ENCODE measurements at places on chromosomes 7 and 10.

DNA sequence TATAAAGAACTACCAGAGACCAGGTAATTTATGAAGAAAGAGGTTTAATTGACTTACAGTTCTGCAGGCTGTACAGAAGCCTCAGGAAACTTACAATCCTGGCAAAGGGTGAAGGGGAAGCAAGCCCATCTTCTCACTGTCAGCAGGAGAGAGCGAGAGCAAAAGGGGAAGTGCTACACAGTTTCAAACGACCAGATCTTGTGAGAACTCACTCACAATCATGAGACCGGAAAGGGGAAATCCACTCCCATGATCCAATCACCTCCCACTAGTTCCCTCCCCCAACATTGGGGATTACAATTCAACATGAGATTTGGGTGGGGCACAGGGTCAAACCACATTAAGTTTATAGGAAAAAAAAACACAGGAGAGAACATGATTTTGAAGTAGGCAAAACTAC lies 222.1 kb upstream of the SHH start:
- no peak for DNase-seq

DNA sequence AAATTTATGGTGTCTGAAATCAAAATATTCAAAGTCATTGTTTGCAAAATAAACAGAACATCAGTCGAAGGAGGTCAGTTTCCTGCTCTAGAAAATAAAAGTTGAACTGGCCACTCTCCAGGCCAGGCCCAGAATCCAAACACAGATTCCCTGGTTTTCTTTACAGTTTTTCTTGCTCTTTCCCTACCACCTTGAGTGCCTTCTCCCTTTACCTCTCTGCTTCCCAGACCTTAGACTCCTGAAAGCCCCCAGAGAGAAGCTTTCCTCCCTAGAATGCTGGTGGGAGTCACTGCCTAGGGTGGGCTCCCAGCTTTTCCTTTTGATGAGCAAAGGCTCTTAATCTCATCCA lies 6.1 kb downstream of the DNTT start:
- no peak for DNase-seq

DNA sequence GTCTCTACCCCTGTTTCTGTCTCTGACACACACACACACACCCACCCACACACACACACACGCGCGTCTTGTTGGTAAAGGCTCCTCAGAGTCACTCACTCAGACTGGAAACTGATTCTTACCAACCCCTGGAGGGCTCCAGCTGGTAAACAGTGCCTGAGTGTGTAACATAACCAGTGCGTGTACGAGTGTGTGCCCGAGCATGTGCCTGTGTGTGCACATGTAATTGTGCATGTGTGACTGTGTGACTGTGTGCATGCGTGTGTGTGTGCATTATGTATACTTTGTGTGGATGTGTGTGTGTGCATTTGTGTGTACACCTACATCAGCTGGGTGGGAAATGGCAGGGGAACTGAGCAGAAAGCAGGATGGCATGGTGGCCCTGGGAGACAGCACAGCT lies 317.1 kb downstream of the WDR37 start:
- no peak for DNase-seq

GRCh38 chr10:86370006-86370585 lies 3.5 kb upstream of the GRID1 start:
- no peak for DNase-seq

DNA sequence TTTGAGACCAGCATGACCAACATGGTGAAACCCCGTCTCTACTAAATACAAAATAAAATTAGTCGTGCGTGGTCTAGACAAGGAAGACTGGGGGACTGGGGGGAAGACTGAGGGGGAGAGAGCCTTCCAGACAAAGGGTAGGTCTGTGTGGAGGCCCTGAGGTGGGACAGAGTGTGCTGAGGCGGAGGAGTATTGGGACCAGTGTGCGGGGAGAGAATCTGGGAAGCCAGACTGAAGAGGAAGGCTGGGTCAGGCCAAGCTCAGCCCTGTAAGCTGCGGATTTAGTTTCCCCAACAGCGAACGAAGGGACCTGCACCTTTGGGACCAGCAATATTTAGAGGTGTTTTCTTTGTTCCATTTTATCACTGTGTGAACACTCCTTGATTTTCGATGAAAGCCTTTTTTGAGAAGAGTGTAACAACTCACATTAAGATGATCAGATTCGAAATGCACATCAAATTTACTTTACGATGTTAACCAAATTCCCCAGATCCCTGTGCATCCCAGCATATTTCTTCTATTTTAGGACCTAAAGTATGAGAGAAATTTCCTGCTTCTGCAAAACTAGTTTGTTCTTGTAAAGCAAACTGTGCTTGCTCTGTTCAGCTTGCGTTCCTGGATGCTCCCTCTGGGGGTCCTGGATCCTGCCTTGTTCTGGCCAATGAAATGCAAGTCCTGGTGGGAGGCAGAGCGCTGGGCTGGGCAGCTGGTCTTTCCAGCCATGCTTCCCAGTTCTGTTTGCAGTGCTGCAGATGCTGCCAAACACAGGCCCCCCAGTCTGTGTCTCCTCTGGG lies 39.4 kb downstream of the PLAU start:
- no peak for DNase-seq

GRCh38 chr10:64733980-64734379 lies 1212.8 kb downstream of the REEP3 start:
- DNase-seq, result no peak

- DNase-seq, result no peak
Measured at GRCh38 chr10:78576276-78576675, 492.5 kb upstream of the ZMIZ1 start.

GRCh38 chr10:82206831-82207230 lies 331.8 kb downstream of the NRG3 start:
- no peak for DNase-seq

DNA sequence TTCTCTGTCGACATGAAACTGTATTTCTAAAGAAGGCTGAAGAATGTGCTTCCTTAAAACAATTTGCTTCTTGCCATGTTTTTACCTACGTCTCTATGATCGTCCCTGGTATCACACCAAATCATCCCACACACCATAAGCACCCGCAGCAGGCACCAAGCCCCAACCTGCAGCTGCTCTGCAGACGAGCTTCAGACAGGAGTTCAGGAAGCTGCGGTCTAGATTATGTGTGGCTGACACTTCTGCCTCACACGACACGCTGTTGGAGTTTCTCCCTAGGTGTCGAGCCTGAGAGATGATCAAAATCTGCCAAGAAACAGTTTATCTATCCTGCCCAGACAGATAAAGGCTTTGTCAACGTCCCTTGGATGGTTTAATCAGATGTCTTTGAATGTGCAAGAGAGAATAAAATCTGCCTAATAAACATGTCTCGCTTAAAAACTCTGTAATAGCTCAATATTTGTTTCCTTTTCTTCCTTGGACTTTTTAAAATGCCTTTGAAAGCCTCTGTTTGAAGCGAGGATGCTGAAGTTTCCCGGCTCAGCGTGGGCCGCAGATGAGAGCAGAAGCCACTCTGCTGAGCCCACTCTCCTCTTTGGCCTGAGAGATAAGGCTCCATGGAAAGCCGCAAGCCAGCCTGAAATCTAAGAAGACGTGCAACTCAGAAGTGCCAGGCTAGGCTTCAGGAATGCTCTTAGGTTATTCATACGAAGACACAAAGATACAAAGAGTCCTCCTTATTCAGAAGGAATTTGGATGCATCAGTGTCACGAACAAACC lies 158.3 kb upstream of the PFKP start:
- no peak for DNase-seq

GRCh38 chr10:69897999-69898398 lies 96.3 kb downstream of the COL13A1 start:
- no peak for DNase-seq

DNA sequence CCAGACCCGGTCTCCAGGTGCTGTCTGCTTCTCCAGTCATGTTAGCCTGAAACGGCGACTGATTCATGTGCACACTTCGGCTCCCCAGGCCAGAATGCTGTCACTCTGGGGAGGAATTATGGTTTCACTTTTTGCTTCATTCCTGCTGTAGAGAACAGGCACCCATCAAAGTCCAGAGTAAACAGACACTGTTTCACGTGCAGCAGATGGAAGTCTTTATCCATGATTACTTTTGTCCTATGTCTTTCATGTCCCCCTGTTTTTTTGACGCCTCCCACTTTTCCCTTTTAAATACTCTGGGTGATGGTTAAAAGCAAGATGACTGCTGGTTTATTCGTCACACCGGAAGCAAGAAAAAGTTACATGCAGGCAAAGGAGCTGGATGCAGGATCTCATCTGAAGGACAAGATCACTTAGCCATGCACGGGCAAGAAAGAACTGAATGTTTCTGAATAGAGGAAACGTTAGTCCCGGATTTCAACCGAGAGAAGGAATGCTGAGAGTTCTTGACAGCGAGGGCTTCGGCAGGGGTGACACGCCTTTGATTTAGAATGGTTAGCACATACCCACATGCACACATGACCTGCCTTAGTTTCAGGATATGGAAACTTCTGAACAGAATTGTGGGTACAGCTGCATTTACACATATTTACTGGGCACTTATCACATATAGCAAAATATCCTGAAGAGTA lies 250.0 kb upstream of the KLF6 start:
- no peak for DNase-seq

DNA sequence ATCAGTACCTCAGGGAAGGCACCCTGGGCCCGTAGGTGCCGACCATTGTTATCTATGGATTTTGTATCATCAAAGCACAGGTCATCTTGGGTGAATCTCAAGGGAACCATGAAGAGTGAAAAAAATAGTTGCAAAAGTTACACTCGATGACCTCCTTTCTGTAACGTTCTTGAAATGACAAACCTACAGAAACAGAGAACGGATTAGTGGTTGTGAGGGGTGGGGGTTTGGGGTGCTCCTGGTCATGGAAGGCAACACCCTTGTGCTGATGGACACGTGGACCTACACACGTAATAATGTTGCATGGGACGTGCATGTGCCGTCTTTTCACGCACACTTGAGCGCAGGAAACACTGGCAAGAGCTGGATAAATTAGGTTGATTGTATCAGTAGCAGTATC lies 655.9 kb downstream of the SDK1 start:
- DNase-seq, result no peak

DNA sequence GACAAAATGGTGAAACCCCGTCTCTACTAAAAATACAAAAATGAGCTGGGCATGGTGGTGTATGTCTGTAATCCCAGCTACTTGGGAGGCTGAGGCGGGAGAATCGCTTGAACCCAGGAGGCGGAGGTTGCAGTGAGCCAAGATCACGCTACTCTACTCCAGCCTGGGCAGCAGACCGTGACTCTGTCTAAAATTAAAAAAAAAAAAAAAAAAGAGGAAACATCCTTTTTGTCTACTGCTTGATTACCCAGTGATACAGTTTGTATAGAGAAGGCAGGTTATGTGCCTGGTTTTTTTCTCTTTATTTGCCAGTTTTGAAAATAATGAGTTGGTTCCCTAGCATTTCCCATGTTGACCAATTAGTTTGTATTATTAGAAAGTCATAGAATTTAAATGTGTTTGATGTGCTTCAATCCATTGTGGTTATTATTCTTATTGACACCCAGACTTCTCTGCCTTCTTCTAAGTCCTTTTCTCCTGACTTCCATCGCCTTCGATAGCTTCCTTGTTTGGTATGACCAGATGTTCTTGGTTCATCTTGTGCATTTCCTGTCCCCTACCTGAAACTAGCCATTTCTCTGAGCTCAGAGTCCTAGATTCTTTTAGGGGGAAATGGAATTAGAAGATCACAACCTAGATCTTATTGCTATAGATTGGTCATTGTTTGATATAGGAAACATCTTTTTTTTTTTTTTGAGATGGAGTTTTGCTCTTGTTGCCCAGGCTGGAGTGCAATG lies 43.2 kb downstream of the VKORC1L1 start:
- DNase-seq, result no peak

DNA sequence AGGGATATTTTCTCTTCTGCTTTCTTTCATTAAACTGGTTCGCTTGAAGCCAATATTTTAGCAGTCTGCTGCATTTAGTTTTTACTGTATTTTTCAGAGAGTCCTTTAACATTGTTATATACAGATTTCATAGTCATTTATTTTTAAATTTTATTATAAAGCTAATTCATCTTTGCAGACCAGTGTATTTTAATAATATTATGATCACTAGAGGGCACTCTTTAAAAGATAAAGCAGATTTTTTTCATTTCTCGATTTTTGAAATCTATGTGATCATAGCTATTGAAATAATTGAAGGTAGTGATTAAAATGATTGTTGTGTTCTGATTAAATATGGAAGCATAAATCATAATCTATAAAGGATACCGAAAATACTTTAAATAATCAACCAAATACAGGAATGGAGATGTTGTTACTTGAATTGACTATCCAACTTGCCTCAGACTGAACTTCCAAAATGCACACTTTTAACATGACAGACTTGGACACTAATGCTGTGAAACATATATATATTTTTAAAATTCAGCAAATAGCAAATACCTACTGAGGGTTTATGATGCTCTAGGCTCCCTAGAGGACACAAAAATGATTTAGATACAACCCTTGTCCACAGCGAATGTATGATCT lies 35.2 kb downstream of the ST7 start:
- no peak for DNase-seq

DNA sequence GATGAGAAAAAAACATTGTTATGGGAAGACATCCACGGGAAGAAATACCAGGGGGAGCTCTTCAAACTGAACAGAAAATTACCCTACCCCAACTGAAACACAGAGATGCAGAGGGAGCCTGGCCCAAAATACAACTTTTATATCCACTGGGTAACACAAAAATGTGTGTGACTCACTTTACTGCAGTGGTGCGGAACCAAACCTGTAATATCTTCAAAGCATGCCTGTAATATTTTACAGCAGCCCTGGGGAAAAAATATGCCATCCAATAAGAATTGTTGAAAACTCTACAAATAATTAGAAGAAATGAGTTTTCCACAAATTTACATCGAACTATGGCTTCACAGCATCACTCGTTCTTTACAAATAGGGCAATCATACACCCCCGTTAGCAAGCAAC lies 49.8 kb upstream of the SRRM3 start:
- no peak for DNase-seq

GRCh38 chr7:105638334-105638733 lies 57.0 kb upstream of the EFCAB10 start:
- no peak for DNase-seq

DNA sequence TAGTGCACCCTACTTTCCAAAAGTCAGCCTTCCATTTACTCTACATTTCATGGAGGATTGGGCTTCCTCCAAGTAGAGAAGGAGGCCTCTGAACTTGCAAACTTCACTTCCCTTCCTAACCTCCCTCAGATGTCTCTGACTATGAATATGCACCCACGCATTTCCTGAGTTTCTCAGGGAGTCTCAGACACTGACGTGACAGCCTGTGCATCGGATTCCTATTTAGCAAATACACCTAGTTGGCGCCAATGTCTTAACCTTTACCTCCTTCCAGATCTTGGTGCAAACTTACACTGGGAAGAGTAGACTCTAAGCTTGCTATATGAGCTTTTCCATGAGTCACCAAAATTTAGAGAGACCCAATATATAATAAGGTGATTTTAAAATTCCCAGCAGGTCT lies 920.1 kb upstream of the AUTS2 start:
- no peak for DNase-seq

Data from HS-27A (cell line).